ENCODE measurements at places on chromosomes 4 and X.

DNA sequence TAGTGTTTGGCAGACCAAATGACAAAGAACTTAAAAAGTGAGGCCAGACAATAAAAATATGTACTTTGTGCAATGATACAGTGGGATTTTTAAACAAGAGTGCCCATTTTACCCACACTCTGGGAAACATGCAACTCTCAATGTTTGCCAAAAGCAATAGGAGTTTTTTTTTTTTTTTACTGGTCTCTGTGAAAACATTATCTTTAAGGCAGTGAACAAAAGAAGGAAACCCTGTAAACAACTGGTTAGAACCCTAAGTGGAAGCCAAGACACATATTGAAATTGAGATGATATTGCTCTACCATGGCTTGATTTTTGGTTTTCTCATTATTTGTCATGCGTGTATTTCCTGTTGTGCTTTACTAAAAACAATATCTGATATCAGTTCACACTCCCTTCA is 67.2 kb upstream of the PPP3CA start:
- DNase-seq: no peak

DNA sequence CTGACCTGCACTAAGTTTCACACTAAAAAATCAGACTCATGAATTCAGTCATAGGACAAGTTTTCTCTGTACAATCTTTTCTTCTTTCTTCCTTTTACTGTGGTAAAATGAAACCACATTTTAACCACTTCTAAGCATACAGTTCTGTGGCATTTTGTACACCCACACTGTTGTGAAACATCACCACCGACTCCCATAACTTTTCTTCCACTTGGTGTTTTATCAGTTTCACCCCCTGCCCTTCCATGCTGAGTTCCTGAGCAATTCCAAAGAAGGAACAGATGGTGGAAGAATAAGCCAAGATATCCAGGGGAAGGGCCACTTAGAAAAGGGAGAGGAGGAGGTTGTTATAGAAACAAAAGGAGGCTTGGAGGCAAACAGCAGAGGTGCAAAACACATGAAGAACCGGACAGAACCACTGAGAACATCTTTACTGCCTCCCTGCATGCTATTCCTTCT is 22.6 kb downstream of the SLC25A4 start:
- DNase-seq: peak; percentile 36

GRCh38 chr4:149980121-149980682 is 98.0 kb upstream of the DCLK2 start:
- DNase-seq: peak; percentile 59

DNA sequence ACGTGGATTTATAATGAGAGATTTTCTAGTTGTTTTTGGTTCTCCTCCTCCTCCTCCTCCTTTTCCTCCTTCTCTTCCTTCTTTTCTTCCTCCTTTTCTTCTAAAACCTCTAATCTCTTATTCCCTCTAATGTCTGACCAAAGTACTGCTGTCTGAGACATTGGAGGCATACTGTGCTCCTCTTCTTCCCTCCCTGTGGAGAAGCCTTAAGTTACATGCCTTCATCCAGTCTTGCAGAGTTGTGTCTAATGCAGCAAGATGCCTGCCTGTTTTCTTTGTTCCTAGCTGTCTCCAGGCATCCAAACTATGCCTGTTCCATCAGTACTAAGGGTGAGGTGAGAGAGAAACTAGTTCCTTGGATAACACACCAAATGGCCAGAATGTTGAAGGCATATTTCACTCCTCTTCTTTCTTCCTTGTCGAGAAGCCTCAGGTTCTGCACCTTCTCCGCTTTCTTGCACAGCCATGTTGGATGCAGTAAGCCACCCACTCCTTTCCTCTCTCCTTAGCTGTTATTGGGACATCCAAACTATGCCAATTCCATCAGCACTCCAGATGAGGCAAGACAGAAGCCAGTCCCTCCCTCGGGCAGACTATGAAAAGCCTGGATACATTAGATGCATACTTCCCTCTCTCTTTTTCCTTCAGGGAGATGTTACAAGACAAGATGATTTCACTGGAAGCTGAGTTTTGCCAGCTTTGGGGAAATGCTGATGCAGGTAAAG is 285.7 kb upstream of the TRAM1L1 start:
- no peak for DNase-seq

GRCh38 chr4:8195431-8195830 is 3.7 kb upstream of the SH3TC1 start:
- peak; percentile 46 for DNase-seq

GRCh38 chr4:72846280-72847111 is 223.0 kb downstream of the COX18 start:
- DNase-seq: no peak

DNA sequence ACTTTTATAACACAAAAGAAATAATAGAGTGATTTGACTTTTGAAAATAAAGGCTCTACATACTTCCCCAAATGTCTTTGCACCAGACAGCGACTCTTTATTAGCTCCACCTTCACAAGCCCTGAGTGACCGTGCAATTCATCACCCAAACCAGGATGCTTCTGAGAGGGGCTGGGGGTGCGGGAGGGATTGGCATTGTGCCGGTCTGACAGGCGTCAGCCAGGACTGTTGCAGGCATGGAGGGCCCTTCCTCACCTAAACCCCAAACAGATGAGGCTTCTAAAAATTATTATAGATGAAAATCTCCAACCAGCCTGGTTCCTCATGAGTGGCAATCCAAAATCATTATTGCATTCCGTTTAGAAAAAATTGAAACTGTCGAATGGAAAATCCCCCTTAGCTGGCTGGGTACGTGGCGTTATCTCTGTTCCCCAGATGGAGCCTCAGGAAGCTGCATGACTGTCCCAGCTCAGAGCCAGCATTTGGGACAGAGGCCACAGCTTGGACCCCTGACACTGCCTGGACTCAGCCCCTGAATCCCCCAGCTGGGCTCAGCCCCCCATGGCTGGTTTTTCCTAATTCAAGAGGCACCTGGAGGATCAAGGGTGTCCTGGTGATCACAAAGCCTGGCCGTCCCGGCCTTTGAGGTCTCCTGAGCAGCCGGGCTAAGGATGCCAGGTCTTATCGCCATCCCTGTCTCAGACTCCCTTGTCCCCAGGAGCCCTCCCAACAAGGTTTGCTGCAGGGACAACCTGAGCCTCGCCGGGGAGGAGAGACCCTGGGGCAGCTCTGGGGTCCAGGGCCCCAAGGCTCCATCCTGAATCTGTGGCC is 60.4 kb downstream of the SORCS2 start:
- DNase-seq: peak; percentile 56

- DNase-seq: no peak
Observed at GRCh38 chr4:122536001-122536400, 79.5 kb upstream of the IL2 start.

GRCh38 chr4:188624370-188624769 is 485.1 kb downstream of the TRIML1 start:
- DNase-seq: no peak

GRCh38 chr4:83107631-83108030 is 6.9 kb downstream of the PLAC8 start:
- DNase-seq: no peak

DNA sequence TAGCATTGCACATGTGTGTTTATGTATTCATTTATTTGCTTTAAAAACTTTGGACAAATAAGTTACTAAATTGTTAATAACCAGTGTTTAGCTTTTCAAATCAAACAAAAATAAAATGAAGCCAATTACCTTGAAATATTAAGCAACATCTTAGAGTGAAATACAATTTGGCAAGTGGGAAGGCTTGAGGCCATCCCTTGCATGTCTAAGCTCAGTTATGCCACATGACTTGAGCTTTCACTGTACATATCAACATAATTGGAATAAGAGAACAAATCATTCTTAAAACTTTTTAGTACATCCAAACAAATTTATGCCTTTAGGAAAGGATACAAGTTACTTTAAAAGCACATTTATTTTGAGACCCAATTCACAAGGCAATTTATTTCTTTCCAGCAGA is 640.6 kb downstream of the SPRY1 start:
- no peak for DNase-seq

DNA sequence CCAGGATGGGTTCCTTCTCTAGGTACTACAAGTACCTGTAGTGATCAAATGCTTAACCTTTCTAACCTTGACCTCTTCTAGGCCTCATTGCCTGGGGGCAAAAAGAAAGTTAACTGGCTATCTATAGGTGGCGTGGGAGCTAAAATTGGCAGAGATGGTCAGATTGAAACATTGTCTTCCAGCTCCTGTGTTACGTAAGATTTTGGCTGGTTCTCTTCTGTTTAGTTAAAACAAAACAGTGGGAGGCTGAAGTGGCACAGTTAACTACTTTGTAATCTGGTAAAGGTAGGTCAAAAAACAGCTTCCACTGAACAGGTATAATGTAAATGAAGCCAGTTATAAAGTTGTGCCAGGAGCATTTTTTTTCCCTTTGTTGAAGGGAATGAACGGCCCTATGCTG is 115.2 kb downstream of the MBNL3 start:
- DNase-seq: no peak

- no peak for DNase-seq
Observed at GRCh38 chrX:53269536-53270107, 11.8 kb downstream of the IQSEC2 start.

DNA sequence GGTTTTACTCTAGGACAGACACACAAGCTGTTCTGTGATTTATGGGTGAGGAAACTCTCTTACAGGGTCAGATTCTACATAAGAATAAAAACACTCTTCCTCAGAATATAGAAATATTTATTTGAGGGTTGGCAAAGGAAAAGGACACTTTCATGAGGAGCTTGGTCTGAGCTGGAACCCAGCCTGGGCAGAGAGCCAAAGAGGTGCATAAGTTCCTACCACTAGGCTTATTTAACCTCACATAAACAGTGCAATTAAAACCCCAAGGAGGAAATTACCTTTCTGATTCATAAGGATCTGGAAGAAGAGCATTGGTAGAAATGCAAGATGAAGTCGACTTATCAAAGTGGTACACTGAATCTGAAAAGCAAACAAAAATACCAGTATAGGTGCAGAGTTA is 32.9 kb downstream of the SETD7 start:
- no peak for DNase-seq

DNA sequence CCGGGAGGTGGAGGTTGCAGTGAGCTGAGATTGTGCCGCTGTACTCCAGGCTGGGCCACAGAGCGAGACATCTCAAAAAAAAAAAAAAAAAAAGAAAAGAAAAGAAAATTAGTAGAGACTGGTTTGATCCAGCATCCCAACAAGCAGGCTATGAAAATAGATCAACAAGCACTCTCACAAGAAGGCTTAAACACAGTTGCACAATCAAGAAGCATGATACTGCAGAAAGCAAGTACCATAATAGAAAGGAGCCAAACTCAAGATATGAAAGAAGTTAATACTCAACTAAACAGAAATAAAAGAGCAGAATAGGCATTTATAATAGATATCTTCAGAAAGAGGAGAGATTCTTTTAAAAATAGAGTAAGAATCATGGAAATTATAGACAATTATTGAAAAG is 10.6 kb downstream of the TLR6 start:
- no peak for DNase-seq

DNA sequence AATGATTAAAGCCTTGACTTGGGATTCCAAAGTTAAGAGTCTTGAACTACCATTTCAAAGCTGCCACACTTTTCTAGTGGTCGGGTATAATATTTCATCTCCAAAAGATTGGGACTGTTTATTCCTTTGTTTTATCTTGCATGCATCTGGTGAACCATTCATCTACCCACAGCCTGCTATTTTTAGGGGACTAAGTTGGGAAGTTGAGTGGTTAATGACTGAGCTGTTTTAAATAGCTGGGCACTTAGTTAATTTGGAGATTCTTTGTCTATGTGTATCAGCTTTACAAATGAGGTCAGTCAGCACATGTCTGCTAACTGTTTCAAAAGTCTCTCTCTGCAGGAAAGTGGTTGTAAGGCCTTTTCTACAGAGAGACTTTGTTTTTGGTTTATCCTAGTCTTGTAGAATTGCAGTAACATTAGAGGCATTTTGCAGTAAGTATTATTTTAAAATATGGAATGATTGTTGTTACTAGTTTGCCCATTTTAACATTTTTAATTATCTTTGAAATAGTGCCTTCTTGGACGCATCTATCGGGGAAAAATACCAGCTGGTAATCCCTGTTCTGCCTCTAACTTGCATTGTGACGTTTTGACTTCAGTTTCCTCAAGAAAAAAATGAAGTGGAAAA is 8.2 kb downstream of the BMP2K start:
- peak; percentile 51 for DNase-seq

DNA sequence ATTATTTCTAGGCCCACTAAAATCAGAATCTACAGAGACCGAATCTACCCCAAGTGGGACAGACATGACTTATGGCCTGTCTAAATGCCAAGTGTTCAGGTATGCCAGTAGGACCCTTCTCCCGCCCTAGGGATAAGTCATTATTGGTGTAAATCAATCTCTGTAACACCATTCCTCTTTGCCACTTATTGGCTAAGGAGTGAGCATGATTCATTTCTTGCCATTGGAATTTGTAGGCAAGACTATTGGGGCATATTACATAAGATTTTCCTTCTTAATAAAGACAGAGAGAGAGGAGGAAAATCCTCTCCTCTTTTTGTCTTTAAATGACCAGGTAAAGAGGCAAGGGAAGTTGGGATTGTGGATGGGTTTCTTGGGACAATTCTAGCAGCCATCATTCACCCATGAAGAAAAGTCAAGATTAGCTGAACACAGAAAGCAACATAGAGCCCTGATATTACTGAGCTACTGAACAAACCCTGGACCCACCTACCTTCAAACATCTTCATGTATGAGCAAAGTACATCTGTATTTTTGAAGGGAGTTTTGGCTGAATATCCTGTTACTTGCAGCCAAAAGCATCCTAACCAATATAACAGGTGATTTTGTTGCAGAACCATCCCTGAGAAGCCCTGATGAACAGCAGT is 2.6 kb downstream of the SLC9B2 start:
- DNase-seq: no peak
